ENCODE measurements at places on chromosomes 5 and 9. TPM values are rescaled to one million over a fixed set of nuclear protein-coding genes. Genes with fewer than 3 reads are reported as not detected.

The SLC6A3 gene
- 0.17 TPM for total RNA-seq

The PHF24 gene
- 0.07 TPM for total RNA-seq

The IRGM gene
- 0.17 TPM for total RNA-seq

The CXXC5 gene
- 27.2 TPM for total RNA-seq

The CCDC171 gene
- 0.40 TPM for total RNA-seq

The LTC4S gene
- 0.26 TPM for total RNA-seq

The GRAMD2B gene
- 1.2 TPM for total RNA-seq

The RNF14 gene
- total RNA-seq = 44.4 TPM

The NTNG2 gene
- total RNA-seq = 2.5 TPM

The FOCAD gene
- 18.3 TPM for total RNA-seq

The TMEM215 gene
- total RNA-seq = not detected

The TRPM6 gene
- total RNA-seq = 1.4 TPM

The TPPP gene
- total RNA-seq = 5.3 TPM

The LHX3 gene
- 0.09 TPM for total RNA-seq

The SLC6A18 gene
- not detected for total RNA-seq

The TEK gene
- total RNA-seq = 0.15 TPM

The CTNND2 gene
- total RNA-seq = not detected

The CCL21 gene
- total RNA-seq = not detected

The ADAMTS6 gene
- total RNA-seq = 0.11 TPM

The SPINK1 gene
- 0.37 TPM for total RNA-seq

The SH3PXD2B gene
- total RNA-seq = 20.1 TPM

The BSPRY gene
- not detected for total RNA-seq

The C5orf58 gene
- not detected for total RNA-seq

The SPATA6L gene
- 2.1 TPM for total RNA-seq

The GCNT4 gene
- total RNA-seq = 0.58 TPM

Measured in A549 treated with DMSO at 1 μM for 4 hours (cell line).